ENCODE measurements at places on chromosomes 4 and X.

DNA sequence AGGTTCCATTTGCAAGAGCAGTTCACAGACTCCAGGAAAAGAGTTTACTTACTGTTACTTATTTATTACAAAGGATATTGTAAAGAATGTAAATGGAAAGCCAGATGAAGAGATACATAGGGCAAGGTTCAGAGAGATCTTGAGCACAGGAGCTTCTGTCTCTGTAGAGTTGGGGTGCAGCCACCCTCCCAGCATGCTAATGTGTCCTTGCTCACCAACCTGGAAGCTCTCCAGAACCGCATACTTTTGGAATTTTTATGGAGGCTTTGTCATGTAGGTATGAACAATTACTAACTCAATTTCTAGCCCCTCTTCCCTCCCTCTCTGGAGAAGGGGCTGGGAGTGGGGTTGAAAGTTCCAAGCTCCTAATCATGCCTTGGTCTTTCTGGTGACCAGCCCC, 857.2 kb downstream of the RPA4 start:
- DNase-seq = no peak

DNA sequence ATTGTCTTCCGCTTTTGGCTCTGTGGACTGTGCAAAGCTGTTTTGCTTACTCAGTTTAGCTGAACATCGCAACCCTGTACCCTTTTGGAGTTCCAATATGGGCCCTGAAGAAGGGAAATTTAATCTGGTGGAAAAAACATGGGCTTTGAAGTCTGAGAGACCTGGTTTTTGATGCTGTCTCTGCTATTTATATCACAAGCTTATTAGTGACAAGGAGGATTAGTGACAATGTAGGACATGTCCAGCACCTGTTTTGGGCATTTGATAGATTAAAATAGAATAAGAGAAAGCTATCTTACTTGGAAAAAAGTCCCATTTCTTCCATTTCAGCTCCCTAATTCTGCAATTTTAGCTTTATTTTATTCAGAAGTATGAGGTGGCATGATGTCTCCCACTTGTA, 417.3 kb downstream of the SPRY1 start:
- no peak for DNase-seq

DNA sequence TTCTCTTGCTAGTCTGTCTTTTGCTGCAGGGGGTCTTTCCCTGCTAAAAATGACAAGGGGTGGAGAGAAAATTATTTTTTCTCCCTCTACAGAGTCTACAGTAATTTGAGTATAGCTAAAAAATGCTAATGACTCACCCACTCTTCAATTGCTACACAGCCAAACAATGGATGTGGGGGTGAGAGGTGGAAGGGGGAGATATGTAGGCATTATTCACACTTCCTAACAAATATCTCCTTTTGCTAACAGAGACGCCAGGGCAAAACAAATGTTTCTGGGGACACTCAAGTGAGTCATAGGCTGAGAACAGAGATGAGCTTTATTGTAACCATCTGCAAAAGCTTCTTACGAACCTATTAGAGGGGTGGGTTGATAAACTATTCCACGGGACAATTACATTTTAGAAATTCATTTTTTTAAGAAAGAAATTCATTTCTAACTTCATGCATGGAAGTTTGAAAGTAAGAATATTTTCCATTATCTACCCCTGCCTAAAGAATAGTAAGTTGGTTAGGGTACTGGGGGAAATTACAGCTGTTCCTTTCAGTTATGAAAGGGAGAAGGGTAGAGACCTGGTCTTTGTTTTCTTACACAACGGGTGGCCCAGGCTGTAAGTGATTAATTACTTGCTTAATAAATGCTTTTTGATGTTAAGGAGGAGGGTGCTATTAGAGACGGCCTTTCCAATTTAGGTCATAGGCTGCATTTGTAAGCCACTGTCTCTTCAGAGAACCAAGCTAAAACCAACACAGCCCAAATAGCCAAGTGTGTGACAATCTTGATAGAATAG, 12.8 kb downstream of the SCD5 start:
- no peak for DNase-seq

DNA sequence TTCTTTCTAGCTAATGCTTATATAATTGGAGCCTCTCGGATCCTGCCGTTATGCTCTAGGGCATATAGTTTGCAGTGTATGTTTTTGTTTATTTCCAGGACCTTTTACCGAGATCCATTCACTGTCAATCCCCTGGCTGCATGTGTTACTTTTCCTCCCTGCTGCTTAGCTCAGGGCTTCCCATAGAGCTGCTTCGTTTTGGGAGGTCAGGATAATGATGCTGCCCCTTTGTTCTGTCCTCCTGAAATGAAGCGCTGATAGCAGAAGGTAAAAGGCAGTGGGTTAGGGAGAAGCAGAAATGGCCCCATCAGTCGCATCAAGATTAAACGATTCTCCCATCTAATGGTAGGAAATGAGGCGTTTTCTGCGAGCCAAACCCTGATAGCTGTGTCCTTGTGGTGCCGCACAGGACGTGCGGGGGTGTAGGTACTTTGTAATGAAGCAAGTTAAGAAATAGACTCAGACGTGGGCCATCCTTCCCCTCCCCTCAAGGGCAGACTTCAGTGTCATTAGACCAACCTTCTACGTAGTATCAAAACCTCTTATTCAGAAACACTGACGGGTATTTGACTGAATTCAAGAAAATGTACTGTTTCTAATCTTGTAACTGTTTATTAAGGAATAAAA, 37.3 kb downstream of the AFF2 start:
- no peak for DNase-seq

DNA sequence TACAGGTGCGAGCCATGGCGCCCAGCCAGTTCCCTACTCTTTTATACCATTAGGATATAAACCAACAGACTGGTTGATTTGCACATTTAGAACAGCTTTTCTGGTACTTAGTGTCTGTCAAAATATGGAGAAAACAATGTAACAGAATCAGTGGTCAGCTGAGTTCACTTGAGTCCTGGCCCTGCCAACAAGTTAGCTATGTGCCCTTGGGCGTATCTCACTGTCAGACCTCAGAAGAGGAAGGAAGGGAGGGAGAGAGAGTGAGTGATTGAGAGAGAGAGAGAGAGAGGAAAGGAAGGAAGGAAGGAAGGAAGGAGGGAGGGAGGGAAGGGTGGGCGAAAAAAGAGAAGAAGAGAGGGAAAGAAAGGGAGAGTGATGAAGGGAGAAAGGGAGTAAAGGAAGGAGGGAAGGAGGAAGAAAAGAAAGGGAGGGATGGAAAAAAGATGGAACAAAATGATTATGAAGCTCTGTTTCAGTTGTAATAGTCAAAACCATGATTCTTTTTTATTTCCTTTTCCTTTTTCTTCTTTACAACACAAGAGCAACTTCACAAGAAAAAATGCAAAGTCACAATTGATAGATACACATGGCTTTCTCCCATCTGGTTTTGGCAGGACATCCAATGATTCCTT, 55.7 kb upstream of the PDGFRA start:
- no peak for DNase-seq

- no peak for DNase-seq
Measured at GRCh38 chr4:6925357-6925836, 15.8 kb downstream of the TBC1D14 start.

GRCh38 chrX:11913001-11913400, 155.0 kb downstream of the MSL3 start:
- DNase-seq = no peak

- DNase-seq = no peak
Measured at GRCh38 chrX:66677430-66677829, 38.6 kb upstream of the EDA2R start.

GRCh38 chrX:10598540-10598939, 21.8 kb downstream of the MID1 start:
- no peak for DNase-seq

DNA sequence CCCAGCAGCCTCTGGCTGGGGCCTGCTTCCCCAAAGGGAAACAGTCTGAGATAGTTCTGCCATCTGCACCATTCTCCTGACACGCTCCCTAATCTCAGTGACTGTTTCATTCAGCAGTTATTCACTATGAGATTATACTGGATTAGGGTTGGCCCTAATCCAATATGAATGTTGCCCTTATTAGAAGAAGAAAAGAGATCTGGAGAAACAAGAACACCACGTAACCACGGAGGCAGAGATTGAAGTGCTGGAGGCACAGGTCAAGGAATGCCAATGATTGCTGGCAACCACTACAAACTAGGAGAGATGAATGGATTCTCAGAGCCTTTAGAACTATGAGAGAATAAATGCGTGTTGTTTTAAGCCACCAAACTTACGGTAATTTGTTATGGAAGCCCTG, 7.4 kb downstream of the ACOX3 start:
- DNase-seq = no peak

DNA sequence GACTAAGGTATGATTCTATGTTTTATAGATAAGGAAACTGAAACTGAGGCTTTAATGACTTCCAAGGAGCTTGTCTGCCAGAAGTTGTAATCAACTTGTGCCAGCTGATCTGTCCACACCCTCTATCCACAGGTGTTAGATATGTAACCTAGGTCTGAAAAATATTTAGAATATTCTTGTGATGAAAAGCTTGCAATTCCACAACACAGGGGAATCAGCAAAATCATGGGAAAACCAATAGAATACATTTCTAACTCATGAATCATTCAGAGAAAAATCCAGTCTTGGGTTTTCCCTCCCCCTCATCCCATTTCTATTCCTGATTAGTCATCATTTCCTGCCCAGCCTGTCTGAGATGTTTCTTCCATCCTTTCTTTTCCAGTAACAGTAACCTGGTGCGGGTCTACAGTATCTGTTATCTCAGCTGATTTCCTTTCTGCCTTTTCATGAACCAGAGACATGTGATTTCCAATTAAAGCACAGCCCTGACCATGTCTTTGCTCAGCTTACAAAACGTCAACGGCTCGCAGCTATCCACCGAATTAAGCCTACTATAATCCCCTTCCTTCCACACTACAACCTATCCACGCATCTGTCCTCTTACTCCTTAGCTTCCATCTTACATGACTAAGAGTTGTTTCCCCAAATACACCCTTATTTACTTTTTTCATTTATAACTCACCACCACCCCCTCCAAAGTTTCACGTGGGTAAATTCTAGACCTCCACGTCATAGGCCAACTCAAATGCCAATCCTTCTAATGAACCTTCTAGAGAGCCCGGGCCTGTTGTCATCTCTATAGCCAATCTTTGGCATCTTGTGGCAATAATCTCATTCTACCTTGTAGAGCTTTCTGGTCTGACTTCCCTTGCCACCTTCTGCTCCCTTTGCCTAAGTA, 961 bp upstream of the NOCT start:
- DNase-seq = no peak

DNA sequence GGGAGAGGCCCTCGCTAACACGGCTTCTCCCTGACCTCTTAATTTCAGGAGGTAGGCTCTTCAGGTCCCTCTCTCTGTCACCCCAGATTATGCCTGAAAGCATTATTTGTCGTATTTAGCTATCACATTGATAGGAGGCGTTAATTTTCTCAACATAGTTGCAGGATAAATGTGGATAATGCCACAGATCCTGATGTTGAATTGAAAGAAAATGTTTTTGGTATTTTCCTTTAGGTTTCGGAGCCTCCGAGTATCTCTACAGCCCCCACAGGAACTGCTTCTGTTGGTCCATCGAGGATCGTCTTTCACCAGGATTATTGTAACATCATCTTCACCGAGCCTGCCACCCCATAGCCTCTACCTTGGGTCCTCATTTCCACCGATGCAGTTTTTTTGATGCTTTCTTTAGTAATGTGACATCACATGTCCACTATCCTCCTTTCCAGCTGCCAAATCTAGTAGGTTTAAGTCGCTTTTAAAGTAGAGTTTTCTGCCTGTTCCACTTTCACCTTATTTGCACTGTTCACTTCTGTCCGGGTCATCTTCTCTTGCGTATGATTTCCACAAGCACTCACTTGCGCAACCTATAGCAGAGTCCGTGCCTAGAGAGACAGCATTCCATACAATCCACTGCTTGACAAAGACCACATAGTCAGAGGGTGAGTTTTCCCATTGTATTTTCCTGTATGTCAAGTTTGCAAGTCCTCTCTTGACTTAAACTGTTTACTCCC, 665 bp downstream of the TIGD2 start:
- DNase-seq = no peak

- no peak for DNase-seq
Measured at GRCh38 chr4:82216219-82216618, 157.6 kb downstream of the HNRNPD start.

GRCh38 chr4:18105030-18106011, 83.8 kb upstream of the LCORL start:
- DNase-seq = no peak

DNA sequence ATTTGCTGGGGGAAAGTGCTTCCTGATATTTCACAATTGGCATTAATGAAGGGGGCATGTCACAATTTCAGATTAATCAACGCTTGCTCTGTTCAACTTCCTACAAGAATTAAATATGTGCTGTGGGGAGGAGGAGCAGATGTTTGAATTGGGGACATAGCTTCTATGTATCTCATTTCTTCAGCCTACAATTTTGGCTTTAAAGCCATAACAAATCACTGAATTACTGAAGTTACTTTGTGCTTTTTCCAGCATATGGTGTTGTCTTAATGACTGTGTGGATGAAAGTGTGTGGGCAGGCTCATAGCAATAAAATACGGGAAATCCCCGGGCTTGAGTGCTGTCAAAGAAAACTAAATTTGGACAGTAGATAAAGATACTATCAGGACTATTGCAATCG, 813 bp downstream of the TLR7 start:
- no peak for DNase-seq

DNA sequence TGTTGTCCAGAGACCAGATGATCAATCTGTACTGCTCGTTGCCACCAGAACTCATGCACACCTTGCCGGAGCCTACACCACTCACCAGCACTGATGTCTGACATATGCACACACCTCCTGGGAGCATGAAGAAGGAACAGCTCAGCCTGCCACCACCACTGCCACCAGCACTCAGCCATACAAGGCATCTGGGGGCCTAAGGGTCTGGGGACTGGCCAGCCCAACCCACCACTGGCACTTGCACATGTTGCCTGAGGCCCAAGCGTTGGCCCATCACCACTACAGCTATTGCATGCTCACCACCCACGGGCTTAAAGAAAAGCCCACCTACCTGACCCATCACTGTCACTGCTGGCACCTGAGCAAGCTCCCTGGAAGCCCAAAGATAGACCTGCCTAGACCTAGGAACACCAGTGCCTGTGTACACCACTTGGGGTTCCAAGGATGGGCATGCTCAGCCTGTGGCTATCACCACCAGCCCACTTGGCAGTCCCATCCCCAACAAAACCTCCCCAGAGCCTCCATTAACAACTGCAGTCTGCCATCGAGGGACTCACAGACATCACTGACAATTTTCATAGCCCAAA, 174.3 kb upstream of the GRID2 start:
- no peak for DNase-seq

GRCh38 chr4:140742838-140743193, 13.4 kb downstream of the TBC1D9 start:
- no peak for DNase-seq

GRCh38 chr4:108003982-108004515, 14.4 kb downstream of the HADH start:
- no peak for DNase-seq

Data from progenitor cell of endocrine pancreas (in vitro differentiated cells).